ENCODE measurements at places on chromosomes 1 and 21.
A peak's percentile ranks its signal among the peaks of the same experiment; 100 is the strongest.

- DNase-seq = no peak
These were observed 24.1 kb downstream of the IFFO2 start for GRCh38 chr1:18932387-18932786.

DNA sequence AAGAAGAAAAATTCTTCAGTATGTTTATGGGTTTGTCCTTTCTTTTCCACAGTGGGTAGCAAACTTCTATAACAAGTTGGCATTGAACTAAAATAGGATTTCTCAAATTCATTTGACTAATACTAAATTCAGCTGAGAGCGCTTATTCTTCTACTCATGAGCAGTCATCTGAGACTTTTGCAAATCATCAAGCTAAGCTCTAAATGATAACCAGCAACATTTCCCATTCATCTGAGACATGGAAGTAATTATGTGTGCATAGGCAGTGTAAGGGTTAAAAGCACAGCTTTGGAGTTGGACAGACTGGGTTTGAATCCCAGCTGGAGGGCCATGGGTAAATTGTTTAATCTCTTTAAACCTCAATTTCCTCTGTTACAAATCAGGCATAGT is 18.3 kb upstream of the CNR2 start:
- no peak for DNase-seq

- no peak for DNase-seq
These were observed 389.3 kb downstream of the OMA1 start for GRCh38 chr1:58157256-58157655.

DNA sequence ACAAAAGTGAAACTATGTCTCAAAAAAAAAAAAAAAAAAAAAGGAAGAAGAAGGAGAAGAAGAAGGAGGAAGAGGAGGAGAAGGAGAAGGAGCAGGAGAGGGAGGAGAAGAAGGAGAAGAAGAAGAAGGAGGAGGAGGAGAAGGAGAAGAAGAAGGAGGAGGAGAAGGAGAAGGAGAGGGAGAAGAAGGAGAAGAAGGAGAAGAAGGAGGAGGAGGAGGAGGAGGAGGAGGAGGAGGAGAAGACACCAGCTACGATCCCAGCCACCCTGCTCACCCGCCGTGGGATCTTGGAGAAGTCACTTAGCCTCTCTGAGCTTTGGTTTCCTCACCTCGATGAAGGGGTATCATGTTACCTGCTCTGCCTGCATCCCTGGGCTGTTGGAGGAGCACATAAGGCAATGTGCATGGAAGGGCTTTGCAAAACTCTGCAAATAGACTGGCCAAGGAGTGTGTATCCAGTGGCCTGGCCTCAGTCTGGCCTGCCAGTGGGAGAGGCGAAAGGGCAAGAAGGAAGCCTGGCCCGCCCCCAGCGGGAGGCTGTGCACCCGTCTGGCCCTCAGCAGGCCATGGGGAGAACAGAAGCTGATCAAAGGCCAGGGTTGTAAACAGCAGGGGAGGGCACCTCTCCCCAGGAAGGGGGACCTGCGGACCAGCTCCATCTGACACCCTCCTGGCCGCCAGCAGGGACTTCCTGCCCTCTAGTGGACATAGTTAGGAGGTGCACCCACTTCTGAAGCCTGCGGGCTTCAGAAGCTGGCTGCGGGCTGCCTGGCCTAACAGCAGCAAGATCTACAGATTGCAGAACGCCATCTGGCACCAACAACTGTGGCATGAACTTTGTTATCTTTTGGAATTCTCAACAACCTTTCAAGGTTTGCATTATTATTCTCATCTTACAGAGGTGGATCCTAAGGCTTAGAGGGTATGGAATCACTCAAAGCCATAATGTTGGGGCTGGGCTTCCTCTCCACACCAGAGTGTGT is 19.2 kb upstream of the CDK18 start:
- DNase-seq = peak; percentile 50

DNA sequence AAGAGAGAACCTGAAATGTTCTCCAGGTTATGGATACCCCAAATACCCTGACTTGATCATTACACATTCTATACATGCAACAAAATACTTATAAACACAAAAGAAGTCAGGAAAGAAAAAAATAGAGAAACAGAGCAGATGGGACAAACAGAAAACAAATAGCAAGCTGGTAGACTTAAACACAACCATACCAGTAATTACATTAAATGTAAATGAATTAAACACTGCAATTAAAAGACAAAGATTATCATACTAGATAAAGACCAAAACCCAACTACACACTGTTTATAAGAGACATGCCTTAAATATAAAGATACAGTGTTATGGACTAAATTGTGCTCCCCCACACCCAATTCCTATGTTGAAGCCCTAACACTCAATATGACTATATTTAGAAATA is 117.2 kb downstream of the ACBD6 start:
- DNase-seq = no peak

GRCh38 chr1:235657269-235657668 is 7.7 kb upstream of the GNG4 start:
- no peak for DNase-seq

DNA sequence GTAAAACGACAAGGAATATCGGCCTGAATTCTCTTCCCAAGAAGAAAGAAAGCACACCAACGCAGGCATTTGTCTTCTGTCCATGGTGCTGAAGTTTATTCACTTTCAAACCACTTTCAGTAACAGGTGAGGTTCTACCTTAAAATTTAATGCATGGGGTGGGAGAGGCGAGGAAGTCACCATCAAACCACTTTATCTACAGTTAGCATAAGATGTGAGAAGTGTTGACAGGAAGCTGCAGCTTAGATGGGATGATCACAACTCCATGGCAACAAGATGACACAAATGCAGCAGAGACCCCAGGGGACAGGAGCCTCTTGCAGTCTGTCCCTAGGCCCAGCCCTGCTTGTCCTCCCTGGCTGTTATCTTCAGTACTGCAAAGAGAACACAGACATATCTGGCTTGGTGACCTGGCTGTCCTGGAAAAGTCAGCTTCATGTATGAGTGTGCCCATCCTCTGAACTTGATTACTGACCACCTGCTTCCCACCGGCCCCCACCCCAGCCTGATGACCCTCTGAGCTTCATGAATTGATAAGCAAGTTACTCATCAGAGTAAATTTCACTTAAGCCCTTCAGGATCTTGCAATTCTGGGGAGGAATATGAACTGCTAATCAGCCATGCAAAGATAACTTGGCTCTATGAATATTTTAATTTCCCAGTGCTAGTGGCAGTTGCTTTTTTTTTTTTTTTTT is 1.8 kb downstream of the NPPA start:
- no peak for DNase-seq

- DNase-seq = no peak
These were observed 11.6 kb upstream of the S100A7A start for GRCh38 chr1:153404768-153405167.

- no peak for DNase-seq
These were observed 57.6 kb downstream of the TGFB2 start for GRCh38 chr1:218402786-218403120.

GRCh38 chr1:218891577-218891976 is 282.1 kb upstream of the LYPLAL1 start:
- no peak for DNase-seq

- no peak for DNase-seq
These were observed 9.4 kb upstream of the MYOG start for GRCh38 chr1:203095061-203095690.

- DNase-seq = no peak
These were observed 28.2 kb downstream of the CHD1L start for GRCh38 chr1:147270721-147271120.

Measured in breast epithelium (tissue), 4 donors.